ENCODE measurements at places on chromosomes 5 and 9.

GRCh38 chr5:122924203-122924602, 78.8 kb downstream of the SNX24 start:
- DNase-seq = peak; percentile 35

- peak; percentile 3 for DNase-seq
Measured at GRCh38 chr5:59923465-59923864, 29.9 kb upstream of the PDE4D start.

DNA sequence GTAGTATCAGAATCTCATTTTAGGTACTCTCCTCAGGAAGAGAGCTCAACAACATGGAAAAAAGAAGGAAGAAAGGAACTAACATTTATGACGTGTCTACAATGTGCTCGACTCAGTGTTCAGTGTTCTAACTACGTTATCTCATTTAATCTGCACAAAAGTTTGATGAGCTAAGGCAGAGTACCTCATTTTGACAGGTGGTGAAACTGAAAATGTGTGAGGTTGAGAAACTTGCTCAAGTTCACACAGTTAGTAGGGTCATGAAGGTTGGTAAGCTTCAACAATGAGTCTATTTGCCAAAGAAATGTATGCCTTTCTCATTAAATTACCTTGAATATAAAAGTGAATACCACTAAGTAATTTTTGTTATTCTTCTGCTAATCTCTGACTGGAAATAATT, 165.1 kb downstream of the CAAP1 start:
- no peak for DNase-seq

DNA sequence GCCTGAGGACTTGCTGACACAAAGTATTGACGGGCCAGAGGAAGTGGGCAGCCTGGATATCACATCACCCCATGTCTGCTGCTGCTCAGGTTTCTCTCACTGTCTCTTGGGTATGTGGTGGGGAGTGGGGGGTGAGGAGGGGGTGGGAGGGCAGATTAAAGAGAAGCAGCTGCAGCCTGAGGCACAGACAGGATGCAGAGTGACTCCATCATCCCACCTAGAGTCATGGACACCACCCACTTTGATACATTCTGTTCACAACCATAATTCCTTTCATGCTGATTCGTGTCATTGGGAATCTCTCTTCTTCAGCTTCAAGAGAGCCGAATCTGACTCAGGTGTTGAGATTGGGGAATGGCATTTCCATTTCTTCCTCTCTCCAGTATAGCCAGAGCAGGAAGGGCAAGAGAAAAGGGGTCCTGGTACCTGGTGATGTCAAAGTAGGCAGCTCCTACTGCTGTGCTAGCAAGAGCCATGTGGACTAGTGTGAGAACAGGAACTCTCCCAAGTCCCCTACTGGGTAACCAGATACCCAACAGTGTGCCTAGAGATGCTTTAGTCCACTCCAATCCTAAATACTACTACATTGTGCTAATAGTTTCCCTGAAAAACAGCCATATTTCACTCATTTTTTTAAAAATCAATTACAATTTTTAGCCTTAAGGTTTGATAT, 22.4 kb downstream of the GRAMD2B start:
- peak; percentile 67 for DNase-seq

- no peak for DNase-seq
Measured at GRCh38 chr9:98142182-98142907, 23.3 kb upstream of the TRIM14 start.

DNA sequence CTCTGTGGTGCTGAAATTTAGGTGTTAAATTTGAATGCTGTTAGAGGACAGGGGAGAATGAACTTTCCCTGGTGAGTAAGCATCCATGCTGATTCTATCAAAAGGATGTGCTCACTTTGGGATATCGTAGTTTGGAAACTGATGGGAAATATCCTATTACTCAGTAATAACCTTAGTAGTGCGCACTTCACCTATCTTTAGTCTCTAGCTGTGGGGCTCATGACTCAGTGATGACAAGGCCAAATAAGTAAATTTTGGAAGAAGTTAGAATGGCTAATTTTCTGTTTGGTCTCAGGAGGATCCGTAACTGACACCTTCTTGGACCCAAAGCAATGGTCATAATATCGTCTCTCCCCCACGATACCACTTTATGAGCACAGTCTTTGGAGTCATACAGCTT, 448.4 kb downstream of the PSAT1 start:
- DNase-seq = peak; percentile 12

- peak; percentile 83 for DNase-seq
Measured at GRCh38 chr9:116365056-116365471, 211.5 kb downstream of the PAPPA start.

DNA sequence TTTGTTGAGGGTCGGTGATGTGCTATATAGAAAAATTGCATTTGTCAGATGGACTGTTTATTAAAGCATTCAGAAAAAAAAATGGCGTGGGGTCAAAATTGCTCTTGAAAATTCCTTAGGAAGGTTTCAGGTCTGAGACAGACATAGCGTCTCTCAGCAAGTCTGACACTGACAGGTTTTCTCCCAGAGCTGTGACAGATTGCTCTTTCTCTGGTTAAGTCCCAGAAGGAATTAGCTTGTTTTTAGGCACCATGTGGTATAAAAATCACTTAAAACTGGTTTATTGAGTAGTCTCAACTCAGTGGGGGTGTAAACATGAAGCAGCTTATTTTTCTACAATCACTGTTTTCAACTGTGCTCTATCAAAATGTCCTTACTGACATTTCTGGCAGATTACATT, 1379.8 kb downstream of the MAT2B start:
- no peak for DNase-seq

- no peak for DNase-seq
Measured at GRCh38 chr9:77987880-77988525, 43.6 kb downstream of the GNAQ start.

Measured in fibroblast of skin of right biceps (primary cell).